Activated CD4-positive, alpha-beta memory T cell treated with anti-CD3 and anti-CD28 coated beads, Interleukin-2, amount 10 ng/mL, durations not matched to agents 7 days and 5 days (primary cell): ENCODE measurements at places on chromosomes 1 and 21. TPM values are rescaled to one million over a fixed set of nuclear protein-coding genes. Genes with fewer than 3 reads are reported as not detected.
A peak's percentile ranks its signal among the peaks of the same experiment; 100 is the strongest.

GLIS1 gene
- not detected for total RNA-seq

C1orf226 gene
- total RNA-seq = not detected

LCE1D gene
- not detected for total RNA-seq

UMODL1 gene
- 0.05 TPM for total RNA-seq

CACNA1S gene
- not detected for total RNA-seq

NT5C1A gene
- total RNA-seq = not detected

C8A gene
- total RNA-seq = not detected

TNFRSF25 gene
- total RNA-seq = 85.1 TPM

DNA sequence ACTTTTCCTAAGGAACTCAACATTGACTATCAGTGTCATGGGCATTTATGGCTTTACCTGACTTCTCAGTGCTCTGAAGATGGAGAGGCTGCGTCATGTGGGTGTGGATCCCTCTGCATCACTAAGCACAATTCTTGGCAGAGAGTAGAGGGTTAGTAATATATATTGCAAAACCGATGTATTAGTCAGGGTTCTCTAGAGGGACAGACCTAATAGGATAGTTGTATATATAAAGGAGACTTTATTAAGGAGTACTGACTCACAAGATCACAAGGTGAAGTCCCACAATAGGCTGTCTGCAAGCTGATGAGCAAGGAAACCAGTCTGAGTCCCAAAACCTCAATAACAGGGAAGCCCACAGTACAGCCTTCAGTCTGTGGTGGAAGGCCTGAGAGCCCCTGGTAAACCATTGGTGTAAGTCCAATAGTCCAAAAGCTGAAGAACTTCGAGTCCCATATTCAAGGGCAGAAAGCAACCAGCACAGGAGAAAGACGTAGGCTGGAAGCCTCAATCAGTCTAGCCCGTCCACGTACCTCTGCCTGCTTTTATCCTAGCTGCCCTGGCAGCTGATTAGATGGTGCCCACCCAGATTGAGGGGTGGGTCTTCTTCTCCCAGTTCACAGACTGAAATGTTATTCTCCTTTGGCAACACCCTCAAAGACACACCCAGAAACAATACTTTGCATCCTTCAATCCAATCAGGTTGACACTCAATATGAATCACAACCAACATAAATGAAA, 159.7 kb upstream of the NRIP1 start:
- DNase-seq = no peak

GRCh38 chr1:67140460-67140859, 5.7 kb upstream of the C1orf141 start:
- DNase-seq = no peak

- DNase-seq = no peak
Measured at GRCh38 chr1:206892351-206892984, 4.8 kb upstream of the IL24 start.

DNA sequence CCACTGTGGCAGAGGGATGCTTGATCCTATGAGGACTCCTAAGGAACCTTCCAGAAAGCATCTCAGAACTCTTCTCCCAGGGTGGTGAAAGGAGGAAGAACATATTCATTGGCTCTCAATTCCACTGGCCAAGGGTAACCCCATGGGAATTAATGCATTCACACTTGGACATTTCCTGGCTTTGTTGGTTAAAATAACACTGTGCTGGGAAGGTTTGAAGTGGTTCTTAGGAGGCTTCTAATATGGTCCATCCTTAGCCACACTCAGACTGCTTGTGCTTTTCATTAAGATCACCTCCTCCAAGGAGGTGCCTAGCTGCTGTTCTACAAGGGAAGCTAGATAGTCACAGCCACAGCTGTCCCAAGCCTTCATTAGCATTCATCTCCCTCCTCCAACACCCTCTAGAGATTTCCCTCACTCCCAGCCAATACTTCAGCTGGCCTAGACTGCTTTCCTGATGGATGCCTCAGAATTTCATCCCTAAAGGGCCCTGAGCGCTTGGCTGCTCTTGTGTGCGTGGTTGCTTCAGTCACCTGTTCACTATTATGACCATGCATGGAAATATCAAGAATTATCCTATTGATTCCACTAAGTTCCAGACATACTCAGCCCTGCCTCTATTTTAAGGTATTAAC, 544.4 kb downstream of the PLPP3 start:
- no peak for DNase-seq

DNA sequence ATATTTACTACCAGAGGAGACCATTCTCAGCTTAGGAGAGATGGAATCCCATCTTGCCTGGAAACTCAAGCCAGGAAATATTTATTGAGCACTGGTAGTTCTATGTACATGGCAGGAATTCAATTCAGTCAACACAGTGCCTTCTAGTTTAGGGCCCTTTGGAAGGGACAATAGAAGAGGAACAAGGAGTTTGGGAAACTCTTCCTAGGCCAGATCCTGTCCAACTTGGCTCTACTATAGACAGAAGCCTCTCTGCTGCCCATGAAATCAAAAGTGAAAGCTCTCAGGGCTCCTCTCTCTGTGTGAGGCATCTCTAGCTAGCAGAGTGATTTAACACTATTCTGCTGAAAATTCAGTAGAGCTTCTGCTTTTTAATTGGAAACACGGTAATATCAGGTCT, 244.6 kb upstream of the MAP1LC3C start:
- DNase-seq = no peak

- no peak for DNase-seq
Measured at GRCh38 chr21:45091550-45092322, 17.4 kb downstream of the ADARB1 start.

DNA sequence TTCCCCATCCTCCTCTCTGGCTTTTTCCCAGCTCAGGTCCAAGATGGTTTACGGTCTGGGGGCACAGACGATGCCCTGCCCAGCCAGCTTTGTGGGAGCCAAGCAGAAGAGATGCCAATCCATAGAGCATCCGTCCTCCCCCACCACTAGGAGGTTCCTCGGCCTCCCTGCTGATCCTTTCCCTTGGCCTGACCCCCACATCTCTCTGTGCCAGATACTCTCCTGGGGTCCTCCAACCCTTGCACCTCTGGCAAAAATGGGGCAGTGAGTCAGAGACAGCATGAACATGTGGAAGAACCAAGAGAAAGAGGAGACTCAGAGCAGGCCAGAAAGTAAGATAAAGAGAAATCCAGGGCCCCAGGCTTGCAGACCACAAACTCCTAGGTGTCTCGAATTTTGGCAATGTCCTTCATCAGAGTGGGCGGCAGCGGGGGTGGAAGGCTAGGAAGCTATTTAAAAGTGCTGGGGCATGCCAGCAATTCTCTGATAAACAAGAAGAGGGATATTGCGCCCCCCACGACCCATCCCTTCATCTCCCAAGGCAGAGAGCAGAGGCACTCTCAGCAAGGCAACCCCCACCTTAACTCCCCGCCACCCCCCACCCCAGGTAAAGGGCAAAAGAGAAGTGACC, 11.4 kb downstream of the BLACAT1 start:
- DNase-seq = no peak

- no peak for DNase-seq
Measured at GRCh38 chr21:32608851-32609250, 3.3 kb downstream of the CFAP298 start.

DNA sequence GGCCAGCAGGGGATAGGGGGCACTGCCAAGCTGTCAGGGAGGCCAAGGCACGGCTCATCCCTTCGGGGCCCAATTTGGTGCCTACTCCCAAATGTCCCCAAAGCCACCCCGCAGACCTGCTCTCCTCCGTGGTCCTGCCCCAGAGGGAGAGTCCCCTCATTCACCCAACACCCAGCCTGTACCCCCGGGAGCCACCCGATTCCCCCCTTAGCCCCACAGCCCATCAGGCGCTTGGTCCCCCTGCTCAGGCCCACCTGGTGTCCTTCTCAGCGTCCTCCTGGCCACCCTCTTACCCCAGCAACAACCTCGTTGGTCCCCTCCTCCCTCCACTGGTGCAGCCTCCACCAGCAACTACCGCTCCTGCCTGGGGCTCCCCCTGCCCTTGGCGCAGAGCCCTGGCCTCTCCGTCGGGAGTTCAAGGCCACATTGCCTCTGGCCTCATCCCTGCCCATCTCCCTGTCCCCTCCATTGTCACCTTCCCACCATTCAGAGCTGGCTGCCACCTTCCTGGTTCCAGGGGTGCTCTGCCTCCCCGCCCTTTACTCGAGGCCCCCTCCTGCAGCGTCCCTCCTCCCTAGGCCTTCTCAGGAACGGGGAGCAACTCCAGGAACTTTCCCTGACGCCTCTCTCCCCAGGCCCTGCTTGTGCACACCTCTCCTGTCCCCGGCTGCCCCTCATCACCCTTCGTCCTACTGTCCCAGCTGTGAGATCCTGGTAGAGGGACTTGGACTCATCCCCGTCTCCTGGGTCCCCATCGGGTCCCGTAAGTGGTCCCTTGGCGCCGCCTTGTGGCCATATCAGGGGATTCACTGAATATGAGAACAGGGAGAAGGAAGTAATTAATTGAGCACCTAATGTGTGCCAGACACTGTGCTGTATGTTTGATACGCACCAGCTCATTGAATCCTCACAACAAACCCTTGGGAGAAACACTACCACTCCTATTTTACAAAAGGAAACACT, 73.9 kb downstream of the RAP1GAP start:
- peak; percentile 70 for DNase-seq
